ENCODE measurements at places on chromosomes 5 and 9. TPM values are rescaled to one million over a fixed set of nuclear protein-coding genes. Genes with fewer than 3 reads are reported as not detected.

EGFLAM gene
- not detected for total RNA-seq

GRCh38 chr5:60700416-60700757, 421 bp upstream of the DEPDC1B start:
- no peak for DNase-seq
- peak overlapping the region; percentile 90 for H3K4me3 ChIP-seq
- H3K27me3 ChIP-seq, result no peaks in the 10 kb centered on the region
- H3K36me3 ChIP-seq, result no peaks in the 10 kb centered on the region
- H3K27ac ChIP-seq, result peak overlapping the region; percentile 37

DNA sequence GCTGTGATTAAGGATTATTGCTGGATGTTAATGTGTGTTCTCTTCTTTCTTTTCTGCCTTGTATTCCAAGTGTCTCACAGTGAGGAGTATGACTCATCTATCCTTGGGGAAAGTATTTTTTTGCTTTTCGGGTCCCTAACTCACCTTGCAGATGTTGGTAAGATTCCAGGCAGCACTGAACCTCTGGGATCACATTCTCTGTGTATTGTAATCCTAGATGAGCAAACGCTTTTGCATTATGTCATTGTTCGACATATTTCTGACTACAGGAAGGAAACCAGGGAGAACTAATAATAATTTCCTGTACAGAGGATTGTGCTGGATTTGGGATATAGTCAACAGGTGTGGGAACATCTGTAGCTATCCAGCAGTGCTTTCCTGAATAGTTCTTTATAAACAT, 246.1 kb upstream of the TUT7 start:
- no peak for DNase-seq
- H3K4me3 ChIP-seq, result no peak overlapping the region
- H3K4me1 ChIP-seq, result no peaks in the 10 kb centered on the region

ADRB2 gene
- 3.2 TPM for total RNA-seq

KCNT1 gene
- total RNA-seq, result not detected

FGF18 gene
- not detected for total RNA-seq

OR1J2 gene
- not detected for total RNA-seq

- no peaks in the 10 kb centered on the region for H3K36me3 ChIP-seq
- no peak overlapping the region for H3K4me3 ChIP-seq
- H3K27ac ChIP-seq, result no peak overlapping the region
- no peaks in the 10 kb centered on the region for H3K4me1 ChIP-seq
- no peak for DNase-seq
Observed at GRCh38 chr5:2550509-2550908, 201.0 kb downstream of the IRX2 start.

PCDHB15 gene
- total RNA-seq, result not detected

Data from activated B cell treated with CpG ODN at 0.5 μM for 24 hours (primary cell).